ENCODE measurements at places on chromosomes 2 and 18.

DNA sequence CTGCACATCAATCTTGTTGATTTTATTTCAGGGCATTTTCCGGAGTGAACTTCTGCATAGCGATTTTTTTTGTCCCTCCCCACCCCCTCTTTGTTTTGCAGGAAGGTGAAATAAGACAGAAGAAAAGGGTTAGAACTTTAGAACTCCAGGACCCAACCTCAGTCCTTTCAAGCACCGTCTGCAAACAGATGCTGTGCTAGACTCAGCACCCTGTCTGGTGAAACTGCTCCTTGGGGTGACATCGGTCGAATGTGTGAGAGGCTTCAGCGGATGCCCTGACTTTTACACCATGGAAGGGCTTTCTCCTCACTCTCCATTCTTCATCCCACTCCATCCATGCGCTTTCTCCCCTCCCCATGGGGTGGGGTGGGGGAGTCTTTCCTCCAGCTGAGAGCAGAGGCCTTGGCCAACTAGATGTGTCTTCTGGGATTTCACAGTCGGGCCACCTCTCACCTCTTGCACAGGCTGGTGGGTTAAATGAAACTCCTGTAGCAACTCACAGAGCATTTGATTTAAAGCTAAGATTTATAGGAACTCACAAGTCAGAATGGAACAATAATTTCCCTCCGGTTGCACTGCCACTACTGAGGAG is 43.3 kb upstream of the EDAR start:
- DNase-seq: no peak

DNA sequence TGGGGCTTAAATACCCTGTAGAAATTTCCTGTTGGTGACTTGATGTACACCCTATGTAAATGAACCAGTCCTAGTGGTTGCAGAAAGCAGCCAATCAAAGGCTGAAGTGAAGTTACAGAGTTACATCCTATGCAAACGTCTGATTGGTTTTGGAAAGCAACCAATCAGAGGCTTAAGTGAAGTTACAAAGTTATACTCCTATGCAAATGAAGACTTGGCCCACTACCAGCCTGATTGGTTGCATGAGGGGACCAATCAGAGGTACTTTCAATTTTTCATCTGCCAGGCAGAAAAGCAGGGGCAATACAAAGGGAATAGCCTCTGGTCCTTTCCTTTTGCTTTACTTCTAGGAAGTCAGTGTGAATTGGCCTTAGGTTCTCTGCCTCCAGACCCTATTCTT is 13.6 kb upstream of the ZNF397 start:
- no peak for DNase-seq

- peak; percentile 89 for DNase-seq
Measured at GRCh38 chr2:219245148-219245898, at the start of the genes GLB1L and STK16. GLB1L (minus strand) TSS chr2:219245444; CDS start chr2:219243573, 1,871 bp downstream. STK16 (plus strand) TSS chr2:219245479; CDS start chr2:219246000, 521 bp downstream.

GRCh38 chr18:66168685-66169235 is 417.9 kb downstream of the CDH7 start:
- DNase-seq: no peak

- no peak for DNase-seq
Measured at GRCh38 chr2:4219571-4219970, 516.2 kb downstream of the DCDC2C start.

GRCh38 chr2:54059986-54060385 is 55.4 kb upstream of the ACYP2 start:
- no peak for DNase-seq

GRCh38 chr18:12282442-12283039 is 25.5 kb upstream of the TUBB6 start:
- DNase-seq: peak; percentile 66

GRCh38 chr2:144504218-144504641 is 15.7 kb downstream of the ZEB2 start:
- no peak for DNase-seq
